SIG-M5 (cell line): ENCODE measurements at places on chromosomes 6 and 20.

DNA sequence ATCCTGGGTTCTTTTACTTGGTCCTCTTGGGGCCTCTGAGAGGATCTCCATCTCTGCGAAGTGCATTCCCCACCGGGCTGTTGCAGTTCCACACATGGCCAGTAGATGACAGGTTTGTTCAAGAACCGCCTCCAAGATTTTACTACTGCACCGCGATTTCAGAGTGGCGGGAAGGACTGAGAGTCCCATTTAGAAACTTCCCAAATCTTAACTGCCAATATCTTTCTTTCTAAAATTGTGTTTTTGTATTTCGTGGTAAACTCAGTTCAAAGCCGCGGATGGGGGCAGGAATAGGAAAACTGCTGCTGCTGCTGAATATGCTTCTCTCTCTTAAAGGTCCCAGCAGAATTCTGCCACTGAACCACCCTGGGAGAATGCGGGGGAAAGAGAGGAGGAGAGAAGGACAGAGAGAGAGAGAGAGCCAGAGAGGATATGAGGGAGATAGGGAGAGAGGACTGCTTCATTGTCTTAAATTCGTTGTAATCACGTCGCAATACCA lies 8.6 kb upstream of the BTNL2 start:
- no peak for DNase-seq

GRCh38 chr6:144314562-144314961 lies 29.4 kb downstream of the UTRN start:
- no peak for DNase-seq

GRCh38 chr6:149728499-149729234 lies 10.8 kb upstream of the LATS1 start:
- no peak for DNase-seq

DNA sequence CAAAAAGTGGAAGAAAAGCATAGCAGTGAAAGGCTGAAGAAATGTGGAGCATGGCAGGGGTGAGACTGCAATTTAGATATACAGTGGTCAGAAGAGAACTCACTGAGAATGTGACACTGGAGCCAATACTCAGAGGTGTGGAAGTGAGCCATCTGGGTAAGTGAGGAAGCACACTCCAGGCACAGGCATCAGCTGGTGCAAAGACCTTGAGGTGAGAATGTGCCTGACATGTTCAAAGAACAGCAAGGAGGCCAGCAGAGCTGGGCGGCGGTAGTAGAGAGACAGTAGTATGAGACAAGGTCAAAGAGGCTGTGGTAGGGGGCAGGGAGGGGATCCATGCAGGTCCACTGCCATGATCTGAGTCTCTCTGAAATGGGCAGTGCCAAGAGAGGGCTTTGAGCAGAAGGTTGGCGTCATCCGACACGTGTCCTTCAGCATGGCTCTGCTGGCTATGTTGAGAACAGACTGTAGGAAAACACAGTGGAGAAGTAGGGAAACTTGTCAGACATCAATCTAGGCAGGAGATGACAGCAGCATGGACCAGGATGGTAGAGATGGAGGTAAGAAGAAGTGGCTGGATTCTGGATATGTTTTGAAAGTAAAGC lies 84.4 kb downstream of the PLCG1 start:
- DNase-seq, result no peak

GRCh38 chr6:444653-445275 lies 53.2 kb downstream of the IRF4 start:
- no peak for DNase-seq

DNA sequence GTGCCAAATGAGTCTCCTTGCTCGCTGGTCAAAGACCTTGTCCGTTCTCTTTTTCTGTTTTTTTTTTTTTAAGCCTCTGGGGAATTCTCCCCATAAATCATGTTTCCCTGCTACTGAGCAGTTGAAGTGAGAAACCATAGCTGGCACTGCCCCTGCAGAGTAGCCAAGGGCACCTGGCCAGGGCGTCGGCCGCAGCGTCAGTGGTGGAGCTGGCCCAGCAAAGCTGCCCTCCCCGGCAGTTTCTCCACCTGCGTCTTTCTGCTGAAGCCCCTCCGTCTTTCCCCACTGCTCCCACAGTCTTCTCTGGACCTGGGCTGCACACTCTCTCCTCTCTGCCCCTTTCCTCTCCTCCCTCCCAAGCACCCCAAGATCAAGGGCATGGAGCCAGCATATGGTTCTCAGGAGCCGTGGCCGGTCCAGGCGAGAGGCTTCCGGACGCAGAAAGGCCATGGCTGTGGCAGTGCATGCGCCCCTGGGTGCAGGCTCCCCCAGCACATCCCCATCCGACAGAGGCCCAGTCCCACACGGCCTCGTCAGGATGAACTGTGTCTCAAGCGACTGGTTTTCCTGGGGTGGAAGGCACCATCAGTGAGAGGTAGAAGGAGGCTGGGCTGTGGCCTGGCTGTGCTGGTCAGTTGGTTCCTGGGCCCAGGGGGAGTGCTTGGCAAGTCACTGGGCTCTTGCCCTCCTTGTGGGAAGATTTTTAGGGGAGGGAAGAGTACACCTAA lies 218.1 kb downstream of the ERMARD start:
- DNase-seq, result no peak

DNA sequence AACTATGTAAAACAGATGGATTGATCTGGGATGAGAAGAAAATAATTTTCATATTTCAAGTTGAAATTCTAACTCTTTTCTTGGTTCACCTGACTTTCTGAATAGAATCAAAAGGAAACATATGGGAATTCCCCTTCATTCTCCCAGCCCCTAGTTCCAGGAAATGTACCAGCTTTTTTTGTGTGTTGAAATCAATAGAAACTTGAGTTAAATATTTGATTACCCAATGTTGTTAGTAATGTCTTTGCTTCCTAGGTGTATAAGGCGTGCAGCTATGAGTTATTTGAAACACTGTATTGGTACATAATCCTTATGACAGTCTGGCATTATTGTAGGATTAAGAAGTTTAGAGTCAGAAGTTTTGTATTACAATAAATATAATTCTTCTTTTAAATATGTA lies 21.5 kb downstream of the VNN2 start:
- no peak for DNase-seq

GRCh38 chr6:48213076-48213788 lies 102.2 kb upstream of the PTCHD4 start:
- no peak for DNase-seq

DNA sequence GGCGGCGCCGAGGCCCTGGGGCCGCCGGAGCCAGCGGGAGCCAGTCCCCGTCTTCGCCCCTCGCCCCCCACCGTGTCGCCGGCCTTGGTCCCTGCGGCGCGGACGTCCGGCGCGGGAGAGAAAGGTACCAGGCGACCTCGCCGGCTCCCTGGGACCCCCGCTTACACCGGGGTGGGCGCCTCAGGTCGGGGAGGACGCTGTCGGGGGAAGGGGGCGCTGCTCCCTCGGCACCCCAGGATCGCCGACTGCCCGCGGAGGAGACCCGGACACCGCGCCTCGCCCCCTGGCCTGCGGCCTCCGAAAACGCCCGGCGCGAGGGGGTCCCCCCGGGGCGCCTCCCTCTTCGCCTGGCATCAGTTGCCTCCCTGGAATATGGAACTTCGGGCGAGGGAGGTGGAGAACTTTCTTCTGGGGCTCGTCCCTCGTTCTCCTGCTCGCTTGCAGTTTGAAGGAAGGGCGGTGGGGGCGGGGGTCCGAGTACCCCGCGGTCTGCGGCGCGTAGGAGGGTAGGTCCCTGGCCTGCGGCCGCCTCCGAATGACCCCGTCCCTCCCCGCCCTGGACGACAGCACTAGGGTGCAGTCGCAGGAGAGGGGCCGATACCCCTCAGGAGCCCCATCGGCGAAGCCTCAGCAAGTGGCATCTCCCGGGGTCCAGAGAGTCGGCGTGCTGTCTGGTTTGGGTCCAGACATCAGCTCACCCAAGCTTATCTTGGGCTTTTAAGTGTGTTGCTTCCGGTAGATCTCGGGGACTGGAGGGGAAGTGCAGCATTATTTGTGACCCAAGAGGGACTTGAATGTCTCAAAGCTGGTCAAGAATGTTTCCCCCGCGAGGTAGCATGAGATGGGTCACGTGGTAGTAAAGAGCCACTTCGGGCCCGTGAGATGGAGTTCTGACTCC lies 549 bp downstream of the ANKRD6 start:
- DNase-seq, result no peak

DNA sequence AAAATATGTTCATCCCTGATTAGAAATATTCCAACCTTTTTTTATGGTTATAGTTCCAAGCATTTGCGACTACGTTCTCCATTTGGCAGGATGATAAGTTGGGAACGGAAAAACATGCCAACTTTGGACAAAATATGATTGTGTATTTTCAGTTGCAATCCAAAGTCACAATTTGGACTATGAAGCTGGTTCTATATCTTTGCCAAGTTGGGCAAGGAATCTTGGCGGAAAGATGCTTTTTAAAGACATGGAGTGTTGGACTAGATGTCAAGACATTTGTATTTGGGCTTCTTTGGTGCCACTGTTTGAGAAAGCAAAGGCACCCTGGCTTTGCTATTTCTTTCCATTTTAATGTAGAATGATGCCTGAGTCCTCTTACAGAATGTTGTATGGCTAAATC lies 33.3 kb upstream of the JAG1 start:
- no peak for DNase-seq

- no peak for DNase-seq
Observed at GRCh38 chr6:56655249-56655648, 12.6 kb upstream of the DST start.
